ENCODE measurements at places on chromosomes 12 and 14.

- DNase-seq = no peak
Measured at GRCh38 chr12:89947437-89948270, 239.0 kb upstream of the ATP2B1 start.

- DNase-seq = no peak
Measured at GRCh38 chr12:6927379-6928021, at the start of gene ATN1. Gene ATN1, plus strand, starts transcription at chr12:6927959. Its CDS starts 6,043 bp downstream, at chr12:6934002.

GRCh38 chr12:120651821-120652220, 11.4 kb downstream of the CABP1 start:
- DNase-seq = no peak

DNA sequence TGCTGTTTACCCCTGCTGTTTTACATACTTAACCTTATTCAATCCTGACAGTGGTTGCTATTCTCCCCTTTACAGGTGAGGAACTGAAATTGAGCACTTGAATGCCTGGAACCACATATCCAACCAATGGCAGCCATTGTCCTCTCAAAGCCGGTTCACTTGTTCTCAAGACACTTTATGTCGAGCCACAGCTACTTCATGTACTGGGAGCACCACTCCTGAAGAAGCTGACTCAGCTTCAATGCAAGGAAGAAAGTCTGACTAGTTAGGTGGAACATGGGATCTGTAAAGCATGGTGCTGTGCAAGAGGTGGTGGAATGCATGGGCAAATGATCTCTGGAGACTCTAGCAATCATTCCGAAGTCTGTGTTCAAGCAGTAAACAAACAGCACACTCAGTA, 113.9 kb upstream of the CPM start:
- no peak for DNase-seq

DNA sequence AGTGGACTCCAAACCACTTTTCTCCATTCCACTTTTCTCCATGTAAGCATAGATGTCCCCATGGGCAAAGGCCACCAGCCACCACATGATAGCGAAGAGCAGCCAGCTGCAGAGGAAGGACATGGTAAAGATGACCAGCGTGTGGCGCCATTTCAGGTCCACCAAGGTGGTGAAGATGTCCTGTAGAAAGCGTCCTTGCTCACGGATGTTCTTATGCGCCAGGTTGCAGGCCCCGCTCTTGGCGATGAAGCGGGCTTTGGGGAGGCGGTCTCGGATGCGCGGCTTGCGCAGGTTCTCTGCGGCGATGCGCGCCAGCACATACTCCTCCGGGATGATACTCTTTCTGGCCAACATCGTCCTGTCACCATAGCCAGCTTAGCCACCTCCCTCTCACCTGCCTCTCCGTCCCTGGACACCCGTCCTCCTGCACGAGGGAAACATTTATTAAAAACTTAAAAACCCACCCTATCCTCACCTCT, 1.2 kb downstream of the KCNJ8 start:
- DNase-seq = no peak

Measured in thoracic aorta (tissue), 2 donors.